NCI-H1436 treated with DMSO at 0.1 percent for 48 hours (cell line): ENCODE measurements at places on chromosomes 1 and 21.

DNA sequence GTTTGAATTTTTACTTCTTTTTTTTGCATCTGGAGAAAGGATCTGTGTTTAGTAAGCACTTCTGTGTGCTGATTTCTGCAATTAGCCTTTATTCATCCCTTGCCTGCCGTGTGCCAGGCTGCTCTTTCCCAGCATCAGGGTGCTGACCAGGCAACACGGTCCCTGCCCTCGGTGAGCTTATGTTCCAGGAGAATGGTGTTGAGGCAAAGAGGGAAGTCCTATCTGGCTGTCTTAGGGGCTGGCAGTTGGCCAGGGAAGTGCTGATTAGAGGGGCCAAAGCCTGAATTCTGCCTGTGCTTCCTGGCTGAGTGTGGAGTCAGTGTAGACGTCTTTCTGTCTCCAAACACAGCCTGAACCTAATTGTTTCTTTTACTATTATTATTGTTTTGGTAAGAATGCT is 187.1 kb downstream of the CAMTA1 start:
- no peak for DNase-seq

DNA sequence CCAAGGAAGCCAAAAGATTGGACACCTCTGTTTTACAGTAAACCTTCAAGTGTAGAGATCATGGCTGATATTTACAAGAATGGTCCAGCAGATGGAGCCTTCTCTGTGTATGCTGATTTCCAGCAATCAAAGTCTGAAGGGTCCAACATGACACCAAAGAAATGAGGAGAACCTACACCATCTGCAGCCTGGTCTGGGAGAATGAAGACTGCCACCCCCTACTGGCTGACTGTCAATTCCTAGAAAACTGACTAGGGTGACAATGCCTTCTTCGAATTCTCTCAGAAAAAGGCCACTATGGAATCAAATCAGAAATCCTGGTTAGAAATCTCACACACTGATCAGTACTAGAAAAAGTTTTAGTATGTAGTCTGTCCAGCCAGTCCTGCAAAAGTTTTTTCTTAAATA is 83.3 kb downstream of the CDC42BPA start:
- no peak for DNase-seq

DNA sequence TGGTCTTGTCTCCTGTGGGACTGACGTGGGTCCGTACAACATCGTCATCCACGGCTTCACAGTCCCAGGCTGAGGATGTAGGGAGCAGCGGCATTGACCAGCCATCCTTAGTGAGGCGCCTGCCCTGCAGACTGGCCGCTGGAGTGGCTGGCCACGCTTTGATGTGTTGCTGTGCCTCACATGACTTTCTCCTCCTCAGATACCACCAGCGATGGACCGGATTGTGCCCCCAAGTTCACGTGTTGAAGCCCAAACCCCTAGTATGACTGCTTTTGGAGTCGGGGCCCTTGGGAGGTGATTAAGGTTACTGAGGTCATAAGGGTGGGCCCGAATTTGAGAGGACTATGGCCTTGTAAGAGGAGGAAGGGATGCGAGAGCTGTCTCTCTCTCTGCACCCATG is 122.5 kb downstream of the PCBP3 start:
- no peak for DNase-seq

- DNase-seq, result no peak
Measured at GRCh38 chr21:42661688-42662429, 8.4 kb downstream of the PDE9A start.

GRCh38 chr1:198638894-198639635 is at the start of gene PTPRC:
Gene PTPRC, plus strand, starts transcription at chr1:198639040. Its CDS starts 229 bp downstream, at chr1:198639269.
- no peak for DNase-seq

DNA sequence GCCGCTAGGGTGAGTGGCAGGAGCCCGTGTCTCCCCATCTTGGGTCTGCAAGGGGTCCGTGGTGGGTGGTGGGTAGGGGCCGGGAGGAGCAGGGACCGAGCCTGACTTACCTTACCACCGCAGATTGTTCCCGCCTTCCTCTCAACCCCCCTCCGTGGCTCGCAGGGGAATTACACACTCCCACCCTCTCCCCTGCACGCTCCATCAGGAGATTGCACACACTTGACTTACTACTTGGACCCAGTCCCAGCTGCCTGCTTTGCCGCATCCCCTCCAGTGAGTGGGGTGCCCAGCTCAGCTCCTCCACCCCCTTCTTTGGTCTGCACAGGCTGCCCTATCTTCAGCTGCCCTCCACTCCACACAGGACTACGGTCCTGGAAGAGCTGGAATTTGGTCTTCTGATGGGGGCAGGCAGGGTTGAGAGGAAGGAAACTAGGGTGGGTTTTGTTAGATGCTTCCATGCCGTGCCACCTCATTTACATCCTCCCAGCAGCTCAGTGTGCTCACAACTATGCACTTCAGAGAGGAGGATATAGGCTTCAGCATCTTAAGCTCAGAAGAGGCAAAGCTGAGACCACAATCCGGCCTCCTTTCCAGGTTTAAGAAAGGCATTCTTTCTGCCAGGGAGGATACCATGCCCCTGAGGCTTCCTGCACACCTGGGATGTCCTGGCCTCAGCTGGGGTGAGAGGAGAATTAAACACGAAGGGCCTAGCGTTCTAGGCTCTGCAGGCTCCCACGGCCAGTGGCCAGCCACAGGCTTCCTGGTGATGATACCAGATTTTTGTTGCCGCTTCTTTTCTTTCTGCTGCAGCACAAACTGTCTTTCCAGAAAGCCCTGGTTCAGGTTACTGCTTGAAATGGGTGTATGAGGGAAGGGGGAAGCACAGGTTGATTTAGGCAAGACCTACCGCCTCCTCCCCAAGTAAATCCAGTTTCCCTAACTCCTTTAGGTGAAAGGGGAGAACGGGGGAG is 2.3 kb downstream of the KCNC4 start:
- DNase-seq, result no peak

- no peak for DNase-seq
Measured at GRCh38 chr1:71586030-71586429, 505.2 kb upstream of the ZRANB2 start.

GRCh38 chr1:239657291-239657690 is 270.9 kb downstream of the CHRM3 start:
- no peak for DNase-seq

- DNase-seq, result no peak
Measured at GRCh38 chr1:204725821-204726448, 40.4 kb upstream of the LRRN2 start.

DNA sequence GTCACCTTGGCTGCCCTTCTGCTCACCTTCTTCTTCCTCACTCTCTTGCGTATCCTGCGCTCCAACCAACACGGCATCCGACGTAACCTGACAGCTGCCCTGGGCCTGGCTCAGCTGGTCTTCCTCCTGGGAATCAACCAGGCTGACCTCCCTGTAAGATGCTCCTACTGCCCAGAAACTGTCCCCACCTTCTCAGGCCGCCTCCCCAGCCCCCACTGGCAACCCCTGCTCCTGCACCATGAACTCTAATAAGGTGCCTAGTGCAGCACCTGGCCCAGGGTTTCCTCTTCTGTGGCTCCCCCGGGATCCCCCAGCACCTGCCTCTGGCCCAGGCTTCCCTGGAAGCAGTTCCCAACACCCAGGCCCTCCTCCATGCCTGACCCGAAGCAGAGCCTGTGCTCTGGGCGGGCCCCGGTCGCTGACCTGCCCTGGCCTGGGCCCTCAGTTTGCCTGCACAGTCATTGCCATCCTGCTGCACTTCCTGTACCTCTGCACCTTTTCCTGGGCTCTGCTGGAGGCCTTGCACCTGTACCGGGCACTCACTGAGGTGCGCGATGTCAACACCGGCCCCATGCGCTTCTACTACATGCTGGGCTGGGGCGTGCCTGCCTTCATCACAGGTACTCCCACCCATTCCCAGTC is 12.8 kb downstream of the PSRC1 start:
- no peak for DNase-seq

- no peak for DNase-seq
Measured at GRCh38 chr1:16438516-16438915, 1.3 kb upstream of the SPATA21 start.

- no peak for DNase-seq
Measured at GRCh38 chr1:29450591-29450990, 214.3 kb downstream of the PTPRU start.

- no peak for DNase-seq
Measured at GRCh38 chr1:155940482-155940992, 901 bp upstream of the RXFP4 start.

GRCh38 chr1:31183927-31184554 is 55.6 kb downstream of the NKAIN1 start:
- DNase-seq, result no peak

GRCh38 chr1:98119796-98120195 is 199.0 kb upstream of the DPYD start:
- DNase-seq, result no peak

DNA sequence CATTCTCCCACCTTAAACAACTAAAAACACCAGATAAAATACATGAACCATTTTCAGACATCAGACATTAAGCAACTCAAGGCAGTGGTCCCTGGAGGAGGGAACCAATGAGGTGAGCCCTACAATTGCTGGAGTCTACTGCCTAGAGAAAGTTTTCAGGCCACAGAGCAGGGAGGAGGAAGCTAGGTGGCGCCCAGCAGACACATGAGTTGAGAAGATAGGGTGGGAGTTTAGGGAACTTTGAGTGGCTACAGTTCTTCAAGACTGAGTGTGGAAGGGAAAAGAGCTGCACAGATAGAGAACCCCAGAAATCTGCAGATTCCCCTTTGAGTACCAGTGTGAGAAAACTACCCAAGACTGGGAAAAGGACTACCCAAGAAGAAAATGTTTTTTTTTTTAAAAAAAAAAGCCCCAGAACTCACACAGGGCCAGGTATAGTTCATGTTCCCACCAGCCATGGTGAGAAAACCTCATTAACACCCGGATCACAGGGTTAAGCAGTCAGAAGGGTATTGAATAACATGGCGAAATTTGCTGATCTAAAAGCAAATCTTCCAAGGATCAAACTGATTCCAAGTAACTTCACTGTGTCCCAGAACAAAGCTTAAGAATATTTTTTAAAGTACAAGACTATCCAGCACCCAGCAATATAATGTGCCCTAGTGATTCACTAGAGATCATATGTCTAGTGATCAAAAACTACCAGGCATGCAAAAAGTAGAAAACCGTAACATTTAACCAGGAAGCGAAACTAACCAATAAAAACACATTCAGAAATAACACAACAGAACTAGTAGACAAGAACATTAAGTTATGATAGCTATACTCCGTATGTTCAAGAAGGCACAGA is 12.0 kb downstream of the ALDH9A1 start:
- no peak for DNase-seq

- no peak for DNase-seq
Measured at GRCh38 chr1:219433496-219434131, 179.3 kb downstream of the ZC3H11B start.

- no peak for DNase-seq
Measured at GRCh38 chr21:45027241-45028196, 46.9 kb upstream of the ADARB1 start.

- DNase-seq, result no peak
Measured at GRCh38 chr1:115505148-115505571, 136.6 kb upstream of the VANGL1 start.

- no peak for DNase-seq
Measured at GRCh38 chr1:185567440-185567839, 166.8 kb upstream of the HMCN1 start.
